ENCODE measurements at places on chromosomes 3 and 15.

GRCh38 chr15:35886765-35887164 lies 340.8 kb upstream of the DPH6 start:
- DNase-seq, result no peak

DNA sequence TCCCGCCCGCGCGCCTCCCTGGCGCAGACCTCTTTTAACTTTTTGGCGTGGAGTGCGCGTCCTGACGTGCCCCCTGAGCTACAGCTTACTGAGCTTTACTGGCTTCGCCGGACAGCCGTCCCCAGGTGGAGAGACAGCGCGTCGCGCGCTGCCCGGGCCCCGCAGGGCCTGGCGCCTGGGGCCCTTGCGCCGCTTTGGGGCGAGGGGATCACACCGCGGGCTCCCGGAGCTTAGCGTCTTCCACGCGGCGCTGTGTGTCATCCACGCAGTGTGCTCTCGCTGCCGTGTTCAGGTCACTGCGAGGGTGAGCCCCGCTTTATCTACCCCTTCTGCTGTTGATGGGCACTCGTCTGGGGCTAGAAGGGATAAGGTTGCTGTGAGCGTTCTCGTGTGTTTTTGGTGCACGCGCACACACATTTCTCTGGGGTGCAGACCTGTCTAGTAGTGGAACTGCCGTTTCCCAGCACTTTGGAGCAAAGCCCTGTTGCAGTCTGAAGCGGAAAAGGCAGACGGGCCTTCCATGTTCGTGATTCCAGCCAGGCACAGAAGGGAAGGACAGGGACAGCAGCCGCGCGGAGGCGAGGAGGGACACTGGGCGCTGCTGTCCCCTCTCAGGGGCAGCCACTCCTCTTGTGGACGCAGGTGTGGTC lies 33.1 kb upstream of the ALDH1L1 start:
- no peak for DNase-seq

DNA sequence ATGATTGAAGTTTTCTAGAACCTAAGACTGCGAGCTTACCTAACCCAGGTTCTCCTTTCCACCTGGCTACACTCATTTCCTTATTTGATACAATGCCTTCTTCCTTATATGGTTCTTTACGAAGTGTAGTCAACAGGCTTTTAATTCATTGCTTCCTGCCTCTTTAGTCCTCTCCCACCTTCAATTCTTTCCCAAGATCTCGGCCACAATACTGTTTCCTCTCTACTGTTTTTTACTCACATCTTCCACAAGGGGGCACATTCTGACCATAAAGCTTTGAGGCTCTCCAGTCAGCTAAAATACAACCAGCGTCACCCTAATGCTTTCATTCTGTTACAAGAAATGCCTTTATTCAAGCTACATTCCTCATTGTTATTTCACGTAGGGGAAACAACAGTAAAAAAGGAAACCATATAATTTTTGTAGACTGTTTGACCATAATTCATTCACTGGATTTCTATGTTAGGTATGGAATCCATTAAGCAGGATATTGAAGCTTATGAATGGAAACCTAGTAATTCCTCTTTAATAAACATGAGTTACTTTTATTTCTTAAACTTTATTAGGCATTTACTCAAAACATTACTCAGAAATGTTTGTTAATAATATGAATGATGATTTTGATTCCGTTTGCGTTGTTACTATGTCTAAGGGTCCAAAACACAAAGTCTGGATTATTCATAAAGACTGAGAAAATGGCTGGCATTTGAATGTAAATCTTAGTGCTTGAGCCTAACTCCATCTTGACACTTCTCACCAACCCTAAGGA lies 29.5 kb upstream of the VEPH1 start:
- DNase-seq, result no peak

DNA sequence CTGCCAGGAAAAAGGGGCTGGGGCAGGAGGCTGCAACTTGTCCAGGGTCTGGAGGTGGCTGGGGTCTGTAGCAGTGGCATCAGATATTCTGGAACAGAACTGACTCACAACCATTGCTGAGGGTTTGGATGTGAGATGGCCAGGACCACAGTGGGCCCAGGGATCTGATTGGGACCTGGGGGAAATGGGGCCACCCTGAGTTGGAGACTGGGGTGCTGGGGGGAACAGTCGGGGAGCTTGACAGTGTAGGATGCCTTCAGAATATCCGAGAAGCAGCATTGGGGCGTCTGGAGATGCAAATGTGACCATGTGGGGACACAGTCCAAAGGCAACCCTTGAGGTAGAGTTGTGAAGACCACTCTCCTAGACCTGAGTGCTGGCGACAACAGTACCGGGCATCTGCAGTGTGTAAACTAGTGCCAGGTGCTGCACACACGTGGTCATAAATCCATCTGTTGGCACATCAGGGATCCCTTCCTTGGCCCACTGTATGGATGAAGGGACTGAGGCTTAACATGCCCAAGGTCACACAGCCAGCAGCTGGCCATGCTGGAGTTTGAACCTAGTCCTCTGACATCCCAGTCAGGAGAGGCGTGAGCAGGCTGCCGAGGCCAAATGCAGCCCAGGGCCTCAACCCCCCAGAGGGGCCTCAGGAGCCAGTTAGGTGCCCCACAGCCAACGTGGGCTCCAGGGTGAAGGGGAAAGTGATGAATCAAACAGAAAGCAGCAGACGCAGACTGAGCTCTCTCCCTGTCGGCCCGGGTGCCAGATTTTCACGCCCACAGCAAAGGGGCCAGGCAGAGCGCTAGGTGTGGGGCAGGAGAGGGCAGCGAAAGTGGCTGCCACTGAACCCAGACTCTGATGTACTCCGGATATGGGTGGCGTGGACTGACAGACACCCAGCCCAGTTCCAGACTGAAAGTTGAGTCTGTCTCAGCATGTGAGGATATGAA lies 18.8 kb downstream of the HEMK1 start:
- no peak for DNase-seq

Data from stimulated activated CD4-positive, alpha-beta T cell treated with anti-CD3 and anti-CD28 coated beads, Interleukin-1b, Interleukin-23, amount 100 ng/mL, for 1 hour (primary cell).